Cerebellar nuclear complex (tissue), 1 donor: ENCODE measurements at places on chromosomes 7 and 10.

DNA sequence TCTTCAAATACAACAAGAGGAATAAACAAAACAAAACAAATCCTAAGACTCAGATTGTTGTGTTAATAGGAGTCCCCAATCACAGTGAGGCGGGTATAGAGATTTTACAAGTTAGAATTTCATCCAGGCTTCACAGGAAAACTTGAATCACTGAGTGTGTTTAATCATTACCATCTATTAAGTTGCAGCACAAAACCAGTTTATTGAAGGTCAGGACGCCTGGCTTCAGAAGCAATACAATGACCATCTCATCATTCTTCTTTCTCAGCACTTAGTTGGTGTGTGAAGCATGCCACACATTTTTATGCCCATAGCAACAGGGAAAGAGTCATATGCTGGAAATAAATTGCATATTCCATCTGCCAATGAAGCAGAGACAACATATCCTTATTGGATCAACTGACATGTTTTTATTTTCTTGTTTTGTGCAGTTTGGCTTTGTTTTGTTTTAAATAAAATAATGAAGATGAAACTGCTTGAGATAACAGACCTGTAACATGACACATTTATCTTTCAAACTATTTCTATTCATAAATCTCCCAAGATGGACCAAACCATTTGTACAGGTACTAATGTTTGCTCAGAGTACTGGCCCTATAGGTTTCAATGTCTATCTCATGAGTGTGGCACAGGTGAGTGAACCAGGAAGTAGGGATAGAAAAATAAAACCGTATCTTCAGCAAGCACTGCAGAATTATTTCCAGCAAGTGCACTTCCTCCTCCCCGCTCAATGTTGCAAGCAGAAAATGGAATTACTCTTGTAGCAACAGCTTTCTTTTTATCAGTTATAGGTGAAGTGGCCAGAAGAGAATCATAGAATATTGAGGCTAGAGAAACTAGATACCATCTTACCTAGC, 40.4 kb downstream of the TAC1 start:
- no peak for DNase-seq

- no peak for DNase-seq
Measured at GRCh38 chr10:96622013-96622787, 35.4 kb upstream of the TM9SF3 start.

DNA sequence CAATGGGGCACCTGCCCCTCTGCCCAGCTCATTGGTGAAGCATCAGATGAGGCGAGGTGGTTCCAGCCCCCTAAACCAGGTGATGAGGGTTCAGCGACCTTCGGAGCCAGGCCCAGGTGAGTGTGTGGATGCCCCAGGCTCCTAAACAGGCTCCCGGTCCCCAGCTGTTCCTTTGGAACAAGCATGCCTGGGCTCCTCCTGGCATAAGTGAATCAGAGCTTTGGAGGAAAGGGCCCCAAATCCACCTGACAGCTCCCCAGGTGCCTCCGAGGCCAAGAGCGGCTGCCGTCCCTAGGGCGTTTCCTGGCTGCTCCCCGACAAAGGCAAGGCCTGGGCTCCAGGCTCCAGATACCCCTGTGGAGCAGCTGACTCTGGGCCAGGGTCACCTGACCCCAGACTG, 61.3 kb downstream of the YKT6 start:
- DNase-seq, result no peak

- DNase-seq, result no peak
Measured at GRCh38 chr7:9124320-9124719, 690.9 kb downstream of the NXPH1 start.

DNA sequence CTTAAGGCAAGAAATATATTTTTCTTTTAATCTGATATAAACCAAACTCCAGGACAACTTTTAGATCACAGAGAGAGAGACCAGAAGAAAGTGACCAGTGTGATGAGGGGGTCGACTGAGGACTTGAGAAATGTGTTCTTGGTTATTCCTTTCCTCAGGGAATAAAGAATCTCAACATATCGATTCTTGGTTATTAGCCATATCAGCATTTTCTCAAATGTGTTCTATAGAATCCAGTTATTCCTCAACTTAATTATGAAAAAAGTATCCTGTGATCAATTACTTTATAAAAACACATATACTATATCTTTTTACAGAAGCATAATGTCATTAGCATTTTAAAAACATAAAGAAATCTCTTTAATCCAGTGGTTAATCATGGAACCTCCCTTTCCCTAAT, 222.1 kb upstream of the FAM3C start:
- no peak for DNase-seq

- DNase-seq, result no peak
Measured at GRCh38 chr10:119333146-119333792, 125.9 kb downstream of the GRK5 start.
